ENCODE measurements at places on chromosomes 13 and 19.
A peak's percentile ranks its signal among the peaks of the same experiment; 100 is the strongest.

GRCh38 chr13:33932769-33933406 is 114.9 kb downstream of the RFC3 start:
- no peak for DNase-seq

DNA sequence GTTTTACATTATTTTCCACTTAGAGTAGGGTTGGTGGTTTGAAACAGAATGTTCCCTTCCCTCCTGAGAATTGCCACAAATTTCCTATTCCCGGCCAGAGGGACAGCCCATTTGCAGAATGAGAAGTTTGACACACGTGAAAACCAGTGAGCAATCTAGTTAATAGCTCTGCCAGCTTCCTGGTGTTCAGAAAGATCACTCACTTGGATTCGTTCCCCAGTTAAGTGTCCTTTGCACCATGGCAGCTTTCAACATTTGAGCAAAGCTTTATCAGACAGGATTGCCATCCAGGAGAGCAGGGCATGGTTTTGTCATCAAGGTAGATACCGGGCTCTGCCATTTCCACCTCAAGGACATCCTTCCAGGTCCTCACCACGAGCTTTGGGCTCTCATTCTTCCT is 28.2 kb downstream of the RASL11A start:
- no peak for DNase-seq

- DNase-seq = no peak
Observed at GRCh38 chr13:22812793-22813192, 368.0 kb upstream of the SGCG start.

DNA sequence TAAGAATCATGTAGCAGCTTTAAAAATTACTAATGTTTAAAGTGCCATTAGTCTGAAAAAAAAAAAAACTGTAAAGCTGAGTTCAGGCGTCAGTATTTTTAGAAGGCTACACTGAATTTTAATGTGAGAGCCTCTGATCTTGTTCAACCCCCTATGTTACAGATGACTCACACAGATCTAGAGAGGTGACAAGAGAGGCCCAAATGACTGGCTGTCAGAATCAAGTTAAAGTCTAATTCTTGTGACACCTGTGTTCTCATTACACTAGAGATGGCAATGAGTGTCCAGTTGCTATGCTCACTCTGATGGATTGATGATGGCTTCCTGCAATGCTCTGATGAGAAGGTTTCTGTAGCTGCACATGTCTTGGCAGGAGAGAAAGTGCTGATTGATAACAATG is 203.5 kb upstream of the OBI1 start:
- DNase-seq = no peak

DNA sequence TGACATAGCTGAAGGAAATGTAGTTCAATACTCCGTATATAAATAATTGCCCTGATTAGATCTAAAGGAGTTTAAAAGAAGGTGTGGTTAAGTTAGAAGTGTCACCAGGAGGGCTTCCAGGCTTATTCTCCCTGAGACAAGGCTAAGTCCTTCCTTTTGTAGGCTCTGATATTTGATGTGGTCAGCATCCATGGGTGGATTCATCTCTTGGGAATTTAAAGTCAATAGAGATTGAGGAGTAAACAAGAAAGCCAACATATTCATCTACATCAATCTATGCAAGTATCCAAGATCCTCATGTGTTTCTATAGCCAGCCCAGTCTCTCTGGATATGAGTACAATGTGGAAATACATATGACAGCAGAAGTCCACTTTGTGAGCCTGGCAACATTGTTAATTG is 76.8 kb downstream of the KCTD12 start:
- no peak for DNase-seq

GRCh38 chr19:55687281-55688201 is 12.5 kb downstream of the EPN1 start:
- DNase-seq = no peak

GRCh38 chr19:28578786-28579505 is 634.0 kb downstream of the UQCRFS1 start:
- DNase-seq = no peak

GRCh38 chr13:41668130-41668757 is 210.9 kb downstream of the RGCC start:
- no peak for DNase-seq

GRCh38 chr13:106003651-106004050 is 531.8 kb downstream of the EFNB2 start:
- DNase-seq = no peak

DNA sequence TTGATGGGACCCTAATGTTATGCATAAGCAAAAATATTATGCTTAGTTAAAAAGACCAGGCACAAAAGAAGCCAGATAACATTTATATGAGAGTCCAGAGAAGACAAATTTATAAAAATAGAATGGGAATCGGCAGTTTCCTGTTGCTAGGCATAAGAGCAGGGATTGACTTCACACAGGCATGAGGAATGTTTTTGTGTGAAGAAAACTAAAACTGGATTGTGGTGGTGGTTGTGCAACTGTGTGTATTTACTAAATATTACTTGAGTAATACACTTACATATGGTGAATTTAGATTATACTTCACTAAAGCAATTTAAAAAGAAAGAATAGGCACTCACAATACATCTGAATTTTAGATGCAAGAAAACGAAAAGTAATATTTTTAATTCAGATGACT is 108.3 kb downstream of the SLITRK1 start:
- DNase-seq = no peak

- no peak for DNase-seq
Observed at GRCh38 chr19:2302319-2303210, 5.4 kb downstream of the LINGO3 start.

GRCh38 chr13:49218493-49219051 is 1.6 kb upstream of the MLNR start:
- no peak for DNase-seq

DNA sequence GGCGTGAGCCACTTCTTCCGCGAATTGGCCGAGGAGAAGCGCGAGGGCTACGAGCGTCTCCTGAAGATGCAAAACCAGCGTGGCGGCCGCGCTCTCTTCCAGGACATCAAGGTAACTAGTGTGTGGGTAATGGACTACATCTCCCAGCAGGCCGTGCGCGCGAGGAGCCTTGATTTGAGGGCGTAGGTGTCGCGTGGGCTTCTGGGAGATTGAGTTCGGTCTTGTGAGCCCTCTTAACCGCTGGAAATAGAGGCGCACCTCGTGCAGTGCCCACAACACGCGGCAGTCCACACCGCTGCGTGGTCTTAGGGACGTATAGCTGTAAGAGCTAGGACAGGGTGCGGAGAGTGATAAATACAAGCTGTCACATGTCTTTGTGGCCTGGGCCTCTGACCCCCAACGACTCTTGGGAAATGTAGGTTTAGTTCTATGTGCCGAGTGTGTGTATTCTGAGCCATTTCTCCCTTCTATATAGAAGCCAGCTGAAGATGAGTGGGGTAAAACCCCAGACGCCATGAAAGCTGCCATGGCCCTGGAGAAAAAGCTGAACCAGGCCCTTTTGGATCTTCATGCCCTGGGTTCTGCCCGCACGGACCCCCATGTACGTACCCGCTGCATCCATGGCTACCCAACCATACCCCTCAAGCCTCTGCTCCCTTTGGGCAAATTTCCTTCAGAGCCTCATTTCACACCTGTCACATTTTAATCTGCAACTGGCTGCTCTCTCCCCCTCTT is 864 bp downstream of the FTL start:
- DNase-seq = peak; percentile 84

DNA sequence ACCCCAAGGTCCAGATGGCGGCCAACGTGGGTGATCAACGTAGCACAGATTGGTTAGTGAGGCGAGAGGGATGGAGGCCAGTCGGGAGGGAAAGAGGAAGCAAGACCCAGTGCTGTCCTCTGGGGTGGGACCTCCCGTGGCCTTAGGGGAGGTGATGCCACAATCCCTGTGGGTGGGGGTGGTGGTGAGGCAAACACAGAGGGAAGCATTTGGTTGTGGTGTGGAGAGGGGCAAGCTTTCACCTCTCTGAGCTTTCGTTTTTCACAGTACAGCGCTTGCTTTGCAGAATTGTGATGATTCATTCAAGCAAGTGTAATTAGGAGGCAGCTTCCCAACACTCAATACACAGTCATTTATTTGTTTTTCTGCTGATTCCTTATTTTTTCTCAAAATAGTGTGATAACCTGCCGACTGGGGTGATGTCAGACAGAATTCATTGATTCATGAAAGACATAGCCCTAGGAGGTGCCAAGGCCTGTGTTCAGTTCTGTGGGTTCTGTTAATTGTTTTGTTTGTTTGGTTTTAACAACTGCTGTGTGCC is 2.4 kb downstream of the LENG8 start:
- no peak for DNase-seq

GRCh38 chr13:97583907-97584497 is 150.0 kb downstream of the RAP2A start:
- DNase-seq = no peak

- no peak for DNase-seq
Observed at GRCh38 chr13:109412283-109412901, 374.0 kb downstream of the IRS2 start.

- no peak for DNase-seq
Observed at GRCh38 chr19:41189425-41190065, 3.5 kb upstream of the CYP2S1 start.

DNA sequence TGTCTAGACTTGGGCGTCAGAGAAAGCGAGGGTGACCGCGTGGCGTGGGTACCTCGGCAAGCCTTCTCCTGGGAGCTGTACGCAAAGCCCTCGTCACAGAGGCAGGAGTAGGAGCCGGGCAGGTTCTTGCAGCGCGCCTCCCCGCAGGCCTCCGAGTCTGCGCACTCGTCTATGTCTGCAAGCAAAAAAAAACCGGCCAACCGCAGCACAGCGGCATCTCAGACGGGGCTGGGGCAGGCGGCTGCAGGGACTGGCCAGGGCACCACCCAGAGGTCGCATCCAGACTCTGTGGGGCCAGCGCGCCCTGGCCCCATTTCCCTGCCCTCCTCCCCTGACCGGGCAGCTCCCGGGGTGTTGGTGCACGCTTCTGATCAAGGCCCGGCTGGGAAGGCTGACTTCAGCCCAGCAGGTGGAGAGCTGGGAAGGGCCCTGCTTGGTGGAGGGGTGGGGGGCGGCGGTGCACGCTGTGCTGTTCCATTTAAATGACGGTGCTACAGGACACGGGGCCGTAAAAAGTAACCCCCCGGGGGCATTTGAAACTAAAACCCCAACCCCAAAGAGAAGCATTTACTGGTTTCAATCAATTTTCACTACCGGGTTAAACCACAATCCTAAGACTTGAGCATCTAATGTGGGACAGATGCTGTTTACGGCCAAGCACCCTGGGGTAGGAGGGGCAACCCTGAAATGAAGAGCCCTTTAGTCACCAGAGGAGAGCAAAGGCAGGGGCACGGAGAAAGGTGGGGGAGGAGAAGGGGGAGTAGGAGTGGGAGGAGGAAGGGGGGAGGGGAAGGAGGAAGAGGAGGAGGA is 28.2 kb downstream of the GAS6 start:
- DNase-seq = no peak

- no peak for DNase-seq
Observed at GRCh38 chr13:22703601-22704209, 477.1 kb upstream of the SGCG start.

DNA sequence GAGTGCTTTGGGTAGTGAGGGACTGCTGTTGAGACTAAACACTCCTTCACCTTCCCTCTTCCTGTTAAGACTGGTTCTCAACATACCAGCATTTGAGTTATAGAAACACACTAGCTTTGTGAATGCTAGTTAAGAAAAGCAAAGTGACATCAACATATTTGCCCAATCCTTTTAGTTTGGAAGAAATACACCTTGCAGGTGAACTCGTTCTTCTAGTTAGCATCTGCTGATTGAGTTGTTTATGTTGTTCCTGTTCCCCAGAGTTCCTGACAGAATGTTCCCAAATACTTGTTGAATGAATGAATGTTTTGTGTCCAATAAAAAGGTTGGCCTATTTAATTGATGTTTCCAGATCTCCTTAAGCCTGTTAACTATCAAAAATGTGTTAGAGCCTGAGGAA is 7.1 kb downstream of the LMO7 start:
- DNase-seq = no peak

DNA sequence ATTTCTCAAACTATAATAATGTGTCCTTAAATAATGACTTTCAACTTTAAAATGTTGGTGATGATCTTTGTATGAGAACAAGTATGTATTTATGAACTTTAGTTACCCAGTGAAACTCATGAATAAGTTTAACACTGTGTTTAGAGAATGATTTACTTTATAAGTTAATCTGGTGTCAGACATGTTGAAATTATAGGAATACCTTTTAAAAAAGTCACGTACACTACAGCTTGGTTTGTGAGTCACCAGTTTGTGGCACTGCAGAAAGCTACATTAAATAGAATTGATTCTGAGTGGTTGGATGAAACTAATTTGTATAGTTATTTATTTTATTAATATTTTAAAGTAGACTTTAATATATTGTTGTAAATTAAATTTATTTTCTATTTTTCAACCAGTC is 1366.2 kb upstream of the PCDH20 start:
- DNase-seq = no peak

GRCh38 chr13:49524740-49525501 is 29.2 kb downstream of the PHF11 start:
- no peak for DNase-seq

DNA sequence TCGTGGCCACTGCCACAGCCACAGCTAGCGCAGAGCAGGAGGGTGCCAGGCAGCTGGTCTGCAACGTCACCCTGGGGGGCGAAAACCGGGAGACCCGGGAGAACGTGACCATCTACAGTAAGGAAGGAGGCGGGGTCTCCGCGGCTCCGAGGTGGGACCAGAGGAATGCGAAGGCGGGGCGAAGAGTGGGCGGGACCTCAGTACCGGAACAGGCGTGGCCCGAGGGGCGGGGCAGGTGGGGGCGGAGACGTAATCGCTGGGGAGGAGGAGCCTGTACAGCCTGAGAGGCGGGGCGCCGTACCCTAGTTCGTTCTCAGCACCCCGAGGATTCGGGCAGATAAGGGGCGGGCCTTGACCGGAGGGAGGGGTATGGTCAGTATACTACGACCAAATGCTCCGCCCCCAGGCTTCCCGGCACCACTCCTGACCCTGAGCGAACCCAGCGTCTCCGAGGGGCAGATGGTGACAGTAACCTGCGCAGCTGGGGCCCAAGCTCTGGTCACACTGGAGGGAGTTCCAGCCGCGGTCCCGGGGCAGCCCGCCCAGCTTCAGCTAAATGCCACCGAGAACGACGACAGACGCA is 2.5 kb downstream of the ICAM5 start:
- peak; percentile 53 for DNase-seq

DNA sequence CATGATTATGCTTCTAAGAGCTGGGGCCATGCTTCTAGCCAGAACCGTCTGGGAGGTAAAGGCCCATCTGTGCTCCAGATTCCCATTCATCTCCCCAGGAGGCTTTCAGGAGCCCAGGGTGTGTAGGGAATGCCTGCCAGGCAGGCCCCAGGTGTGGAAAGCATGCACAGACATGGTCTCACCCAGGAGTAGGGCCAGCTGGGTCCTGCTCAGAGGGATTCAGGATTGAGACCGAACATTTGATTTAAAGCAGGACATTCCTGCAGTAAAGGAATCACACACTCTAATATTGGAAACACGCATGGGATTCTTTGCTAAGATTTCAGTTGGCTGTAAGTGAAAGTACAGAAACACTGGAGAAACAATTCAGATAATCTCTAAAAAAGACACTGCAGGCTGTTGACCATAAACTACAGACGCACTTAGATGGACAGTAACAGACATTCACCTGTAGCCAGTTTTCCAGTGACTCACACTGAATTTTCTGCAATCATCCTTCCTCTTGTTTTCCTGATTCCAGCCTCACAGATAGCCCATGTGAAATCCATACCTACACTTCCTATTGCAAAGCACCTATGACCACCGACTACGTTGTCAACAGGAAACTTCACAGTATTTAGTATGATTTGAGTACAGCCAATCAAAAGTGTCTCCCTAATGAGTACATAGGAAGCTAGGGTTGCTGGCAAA is 257.8 kb downstream of the TBC1D4 start:
- DNase-seq = no peak
